Putamen (tissue), 1 donor: ENCODE measurements at places on chromosomes 13 and 19.
A peak's percentile ranks its signal among the peaks of the same experiment; 100 is the strongest.

GRCh38 chr19:44972802-44973201, 17.6 kb downstream of the CLPTM1 start:
- no peak for DNase-seq

DNA sequence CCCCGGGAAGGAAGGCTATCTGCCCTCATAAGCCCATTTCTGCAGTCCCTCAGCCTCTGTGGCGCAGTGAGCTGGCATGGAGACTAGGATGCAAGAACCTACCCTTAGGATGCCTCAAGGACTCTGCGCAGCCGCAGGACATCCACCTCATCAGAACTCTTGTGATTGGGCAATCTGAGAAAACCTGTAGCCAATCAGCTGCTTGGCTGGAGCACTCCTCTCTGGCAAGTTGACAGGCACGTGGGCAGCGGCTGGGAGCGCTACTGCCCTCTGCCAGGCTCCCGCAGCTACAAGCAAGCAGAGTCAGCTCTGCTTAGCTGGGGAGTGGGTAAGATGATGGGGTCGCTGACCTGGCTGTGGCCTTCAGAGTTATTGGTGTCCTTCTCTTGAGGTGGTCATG, 1.5 kb upstream of the ECSIT start:
- peak; percentile 93 for DNase-seq

- DNase-seq: no peak
Observed at GRCh38 chr13:25898991-25899390, 152.8 kb downstream of the SHISA2 start.

- DNase-seq: no peak
Observed at GRCh38 chr19:39127812-39128515, 2.4 kb downstream of the PAK4 start.

DNA sequence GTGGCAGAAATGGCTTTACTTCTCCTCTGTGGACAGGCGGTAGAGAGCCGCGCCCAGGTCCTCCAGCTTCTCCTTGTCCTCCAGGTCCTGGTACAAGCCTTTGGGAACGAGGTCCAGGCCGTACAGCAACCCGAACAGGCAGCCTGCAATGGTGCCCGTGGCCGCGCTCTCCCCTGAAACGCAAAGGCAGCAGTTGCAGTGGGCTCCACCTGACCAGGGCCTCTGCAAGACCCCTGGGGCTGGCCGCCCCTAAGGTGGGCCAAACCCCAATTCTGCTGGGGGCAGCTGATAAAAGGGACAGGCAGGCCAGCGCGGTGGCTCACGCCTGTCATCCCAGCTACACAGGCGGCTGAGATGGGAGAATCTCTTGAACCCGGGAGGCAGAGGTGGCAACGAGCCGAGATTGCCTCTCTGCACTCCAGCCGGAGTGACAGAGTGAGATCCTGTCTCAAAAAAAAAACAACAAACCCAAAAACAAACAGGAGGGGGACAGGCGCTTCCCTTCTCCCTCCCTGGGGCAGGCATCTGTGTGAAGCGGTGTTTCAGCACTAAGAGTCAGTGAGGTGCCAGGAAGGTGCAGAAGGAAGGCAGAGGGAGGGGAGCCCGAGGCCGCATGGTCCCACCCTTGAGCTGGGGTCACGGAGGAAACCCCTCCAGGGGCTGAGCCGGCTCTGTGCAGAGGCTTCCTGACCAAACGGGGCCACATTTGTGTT, 30.3 kb downstream of the ADPRHL1 start:
- no peak for DNase-seq

GRCh38 chr19:8445488-8446001, 770 bp downstream of the HNRNPM start:
- no peak for DNase-seq

DNA sequence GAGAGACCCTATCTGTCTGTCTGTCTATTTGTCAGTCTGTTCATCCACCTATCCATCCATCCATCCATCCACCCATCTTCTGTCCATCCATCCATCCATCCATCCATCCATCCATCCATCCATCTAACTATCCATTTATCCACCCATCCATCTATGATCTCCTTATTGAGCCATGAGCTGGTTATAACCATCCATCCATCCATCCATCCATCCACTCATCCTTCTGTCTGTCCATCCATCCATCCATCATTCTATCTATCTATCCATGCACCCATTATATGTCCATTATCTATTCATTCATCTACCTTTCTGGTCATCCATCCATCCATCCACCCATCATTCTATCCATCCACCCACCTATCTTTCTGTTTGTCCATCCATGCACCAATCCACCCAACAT, 44.6 kb downstream of the NWD1 start:
- DNase-seq: no peak

- no peak for DNase-seq
Observed at GRCh38 chr19:14054721-14055120, 7.2 kb downstream of the PALM3 start.

GRCh38 chr19:2922987-2923386, 21.8 kb downstream of the ZNF77 start:
- DNase-seq: no peak

DNA sequence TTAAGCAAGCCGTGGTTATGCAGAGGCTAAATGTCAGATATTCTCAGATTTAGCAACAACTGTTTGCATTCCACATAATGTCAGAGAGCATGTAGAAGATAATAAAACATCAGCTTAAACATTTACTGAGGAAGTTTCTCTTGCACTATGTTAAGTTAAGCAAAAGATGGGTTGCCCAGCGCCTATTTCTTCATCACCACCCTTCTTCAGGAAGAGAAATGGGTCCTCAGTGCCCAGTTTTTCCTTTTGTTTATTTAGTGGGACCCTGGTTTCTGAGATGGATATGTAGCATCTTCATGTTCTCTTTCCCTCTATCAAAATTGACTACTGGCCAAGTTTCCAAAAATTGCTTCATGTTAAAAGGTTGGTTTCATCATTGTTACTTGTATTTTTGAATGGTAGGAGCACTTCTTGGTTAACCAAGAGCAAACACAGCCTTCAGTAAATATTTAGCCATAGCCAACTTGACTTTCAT, 356.8 kb downstream of the RFC3 start:
- no peak for DNase-seq

DNA sequence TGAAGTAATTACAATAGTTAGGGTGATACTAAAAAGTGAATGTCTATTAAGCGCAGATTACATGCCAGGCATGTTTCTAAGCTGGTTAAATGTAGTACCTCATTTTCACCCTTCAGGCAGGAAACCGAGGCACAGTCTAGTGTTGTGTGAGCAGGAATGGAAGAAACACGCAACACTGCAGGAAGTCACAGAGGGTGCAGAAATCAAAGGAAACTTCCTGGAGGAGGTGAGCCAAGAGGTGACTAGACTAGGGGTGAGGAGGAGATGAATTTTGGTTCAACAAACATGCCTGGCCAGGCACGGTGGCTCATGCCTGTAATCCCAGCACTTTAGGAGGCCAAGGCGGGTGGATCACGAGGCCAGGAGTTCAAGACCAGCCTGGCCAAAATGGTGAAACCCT, 41.8 kb downstream of the ZNF473 start:
- no peak for DNase-seq

DNA sequence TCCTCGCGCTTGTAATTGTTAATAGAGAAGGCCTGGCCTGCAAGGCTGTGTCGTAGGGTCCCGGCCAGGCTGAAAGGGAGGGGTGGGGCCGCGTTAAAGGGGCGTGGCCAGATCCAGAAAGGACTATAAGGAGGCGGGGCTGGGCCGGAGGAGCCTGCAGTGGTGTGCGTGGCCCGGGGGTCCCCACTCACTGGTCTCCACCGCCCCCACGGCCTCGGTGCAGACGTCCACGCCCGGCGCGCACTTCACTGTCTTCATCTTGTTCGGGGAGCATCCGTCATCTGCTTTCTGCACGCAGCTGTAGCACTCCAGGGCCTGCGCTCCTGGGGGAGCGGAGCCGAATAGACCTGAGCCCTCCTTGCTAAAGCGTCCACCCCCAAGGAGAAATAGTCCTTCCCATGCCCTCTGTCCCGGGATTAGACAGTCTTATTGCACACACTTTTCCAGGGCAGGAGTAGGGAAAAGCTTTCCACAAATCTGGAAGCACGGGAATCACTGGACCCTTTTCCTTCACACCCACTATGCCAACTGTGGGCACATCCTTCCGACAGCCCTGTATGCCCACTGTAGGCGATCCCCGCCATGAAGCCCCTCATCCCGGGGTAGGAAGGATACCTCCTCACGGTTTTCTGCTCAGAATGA, 1.2 kb downstream of the LYPD3 start:
- no peak for DNase-seq

GRCh38 chr13:111980146-111980929, 86.6 kb upstream of the SOX1 start:
- no peak for DNase-seq

DNA sequence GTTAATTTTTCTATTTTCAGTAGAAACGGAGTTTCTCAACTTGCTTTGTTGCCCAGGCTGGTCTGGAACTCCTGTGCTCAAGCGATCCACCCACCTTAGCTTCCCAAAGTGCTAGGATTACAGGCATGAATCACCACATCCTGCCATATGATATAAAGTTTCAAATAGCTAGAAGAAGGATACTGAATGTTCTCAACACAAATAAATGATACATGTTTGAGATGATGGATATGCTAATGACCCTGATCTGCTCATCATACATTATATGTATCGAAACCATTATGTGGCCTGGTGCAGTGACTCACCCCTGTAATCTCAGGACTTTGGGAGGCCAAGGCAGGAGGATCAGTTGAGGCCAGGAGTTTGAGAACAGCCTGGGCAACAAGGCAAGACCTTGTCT, 11.5 kb downstream of the CIB3 start:
- no peak for DNase-seq

DNA sequence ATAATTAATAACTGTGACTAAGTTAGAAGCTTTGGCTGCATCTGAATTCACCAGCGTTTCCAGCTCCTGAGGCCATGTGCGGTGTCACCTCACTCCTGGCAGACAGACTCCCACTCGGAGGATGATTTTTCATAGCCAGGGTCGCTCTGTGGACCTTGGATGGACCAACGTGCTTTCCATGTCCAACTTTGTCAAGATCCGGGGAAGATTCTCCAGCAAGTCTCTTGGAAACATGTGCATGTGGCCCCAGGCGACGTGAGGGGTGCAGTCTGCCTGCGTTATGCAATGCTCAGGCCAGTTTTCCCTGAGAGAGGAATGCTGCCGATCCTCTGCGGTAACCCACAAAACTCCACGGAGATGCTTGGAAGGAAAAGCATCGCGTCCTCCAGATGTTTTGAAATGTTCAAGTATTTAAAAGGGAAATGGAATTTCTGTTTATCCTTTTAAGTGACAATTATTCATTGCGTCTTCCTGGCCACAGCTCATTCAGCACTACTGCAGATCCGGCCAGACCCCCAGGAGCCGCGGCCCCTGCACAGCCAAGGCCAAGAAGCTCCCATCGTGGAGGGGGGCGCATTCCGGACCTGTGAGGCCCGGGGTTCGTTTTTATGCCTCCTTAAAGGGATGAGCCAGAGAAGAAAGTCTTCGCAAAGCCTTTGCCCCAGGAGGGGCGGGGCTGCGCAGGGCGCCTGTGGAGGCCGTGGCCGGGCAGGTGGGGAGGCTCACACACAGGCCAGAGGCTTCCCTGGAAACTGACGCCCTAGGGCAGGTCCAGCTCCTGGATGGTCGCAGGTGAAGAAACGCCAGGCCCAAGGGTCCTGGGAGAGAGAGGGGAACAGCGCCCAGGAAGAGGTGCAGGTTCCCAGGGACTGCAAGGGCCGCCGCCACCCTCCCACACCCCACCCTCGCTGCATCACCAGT, 46.0 kb downstream of the C13orf46 start:
- no peak for DNase-seq

GRCh38 chr13:24116131-24116530, 44.4 kb upstream of the SPATA13 start:
- DNase-seq: no peak

DNA sequence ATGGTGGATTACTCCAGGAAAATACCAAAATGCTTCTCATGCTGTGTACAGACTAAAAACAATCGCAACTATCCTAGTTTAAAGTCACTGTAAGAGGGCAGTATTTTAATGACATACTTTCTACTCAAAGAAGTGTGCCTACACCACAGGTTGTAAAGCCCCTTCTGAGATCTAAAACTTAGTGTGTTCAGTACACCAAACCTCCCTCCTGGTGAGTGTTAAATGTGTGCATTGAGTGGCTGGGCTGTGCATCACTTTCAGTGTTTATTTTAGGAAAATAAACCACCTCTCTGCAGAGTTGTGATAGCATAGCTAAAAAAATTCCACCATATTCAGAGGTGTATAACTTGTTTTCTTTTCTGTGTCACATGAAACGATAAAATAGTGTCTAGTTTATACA, 263.7 kb downstream of the DACH1 start:
- DNase-seq: no peak

DNA sequence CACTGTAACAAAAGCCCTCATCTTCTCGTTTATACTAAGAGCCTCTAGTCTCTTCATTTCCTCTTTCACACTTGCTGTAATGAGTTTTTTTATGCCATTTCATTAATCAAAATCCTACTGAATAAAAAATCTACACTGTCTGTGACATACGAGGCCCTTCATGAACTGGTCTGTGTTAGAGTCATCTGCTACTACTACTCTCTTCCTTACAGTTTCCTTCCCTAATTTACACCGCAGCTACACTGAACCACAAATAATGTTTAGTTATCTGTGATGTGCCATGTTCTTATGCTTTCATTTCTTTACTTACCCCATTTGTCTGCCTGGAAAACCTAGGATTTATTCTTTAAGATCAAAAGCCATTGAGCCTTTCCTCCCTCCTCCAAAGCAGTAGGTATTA, 16.0 kb downstream of the UFM1 start:
- DNase-seq: no peak

DNA sequence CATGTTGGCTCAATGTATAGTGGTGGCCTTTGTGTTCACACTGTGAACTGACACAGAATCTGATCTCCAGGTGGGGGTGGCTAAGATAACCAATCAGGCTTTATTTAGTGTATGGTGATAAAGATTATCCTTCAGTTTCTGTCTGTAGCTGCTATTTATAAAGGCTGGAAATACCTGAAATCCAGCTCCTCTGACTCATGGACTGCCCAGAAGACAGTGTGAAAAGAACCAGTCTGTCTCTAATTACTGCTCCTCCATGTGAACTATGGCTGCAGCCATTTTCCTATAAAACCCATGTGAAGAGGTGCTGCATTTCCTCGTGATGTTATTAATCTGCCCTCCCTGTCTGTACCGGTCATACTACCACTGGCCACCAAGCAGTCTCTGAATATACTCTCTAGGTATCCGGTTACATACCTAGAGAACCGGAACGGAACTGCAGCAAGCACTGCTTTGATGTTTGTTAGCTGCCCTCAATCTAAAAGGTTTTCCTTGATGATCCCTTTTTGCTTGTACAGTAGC, 238.0 kb downstream of the LHFPL6 start:
- DNase-seq: no peak
